ENCODE measurements at places on chromosomes 7 and 10. TPM values are rescaled to one million over a fixed set of nuclear protein-coding genes. Genes with fewer than 3 reads are reported as not detected.

GRCh38 chr10:73645251-73645650 is 4.0 kb upstream of the MYOZ1 start:
- H3K4me3 ChIP-seq = no peak overlapping the region
- H3K36me3 ChIP-seq = no peaks in the 10 kb centered on the region
- no peak for DNase-seq
- H3K27ac ChIP-seq = no peak overlapping the region
- peaks cover 2% of the 10 kb centered on the region for H3K4me1 ChIP-seq

The STOX1 gene
- 2.6 TPM for total RNA-seq

- DNase-seq = no peak
- peak overlapping the region; percentile 51 for H3K4me3 ChIP-seq
- H3K27me3 ChIP-seq = no peaks in the 10 kb centered on the region
- H3K4me1 ChIP-seq = peaks cover 35% of the 10 kb centered on the region
- H3K36me3 ChIP-seq = peaks cover 4% of the 10 kb centered on the region
- H3K27ac ChIP-seq = peak overlapping the region; percentile 93
These were observed 9.1 kb downstream of the AHR start for GRCh38 chr7:17307558-17307957.

DNA sequence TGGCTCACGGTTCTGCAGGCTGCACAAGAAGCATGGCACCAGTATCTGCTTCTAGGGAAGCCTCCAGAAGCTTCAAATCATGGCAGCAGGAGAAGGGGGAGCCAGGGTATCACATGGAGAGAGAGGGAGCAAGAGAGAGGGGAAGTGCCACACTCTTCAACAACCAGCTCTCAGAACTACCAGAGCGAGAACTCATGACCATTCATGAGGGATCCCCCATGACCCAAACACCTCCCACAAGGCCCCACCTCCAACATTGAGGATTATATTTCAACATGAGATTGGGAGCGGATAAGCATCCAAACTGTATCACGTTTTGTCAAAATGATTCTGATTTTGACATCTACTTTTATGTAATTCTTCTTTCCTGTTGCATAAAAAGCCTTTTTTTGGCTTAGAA is 38.5 kb downstream of the CREM start:
- no peaks in the 10 kb centered on the region for H3K4me1 ChIP-seq
- no peak for DNase-seq

DNA sequence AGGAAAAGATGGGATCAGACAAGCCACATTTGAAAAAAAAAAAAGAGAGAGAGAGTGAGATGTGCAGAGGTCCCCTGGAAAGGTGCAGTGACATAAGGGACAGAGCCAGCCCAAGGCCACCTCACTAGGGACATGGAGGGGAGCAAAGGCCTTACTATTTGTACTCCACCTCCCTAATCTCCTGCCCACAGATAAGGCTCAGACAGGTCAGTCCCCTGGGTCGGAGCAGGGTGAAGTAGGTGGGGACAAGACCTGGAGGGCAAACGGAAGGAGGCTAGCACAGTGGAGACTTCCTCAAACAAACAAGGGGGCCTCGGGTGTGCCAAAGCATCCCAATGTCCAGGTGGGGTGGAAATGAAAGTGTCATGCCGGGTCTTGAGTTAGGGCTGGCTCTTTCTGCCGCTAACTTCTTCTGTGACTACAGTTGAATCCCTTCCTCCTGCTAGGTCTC is 7.0 kb downstream of the PRF1 start:
- DNase-seq = no peak
- H3K36me3 ChIP-seq = no peaks in the 10 kb centered on the region
- no peak overlapping the region for H3K4me3 ChIP-seq
- no peak overlapping the region for H3K27ac ChIP-seq
- no peaks in the 10 kb centered on the region for H3K27me3 ChIP-seq

DNA sequence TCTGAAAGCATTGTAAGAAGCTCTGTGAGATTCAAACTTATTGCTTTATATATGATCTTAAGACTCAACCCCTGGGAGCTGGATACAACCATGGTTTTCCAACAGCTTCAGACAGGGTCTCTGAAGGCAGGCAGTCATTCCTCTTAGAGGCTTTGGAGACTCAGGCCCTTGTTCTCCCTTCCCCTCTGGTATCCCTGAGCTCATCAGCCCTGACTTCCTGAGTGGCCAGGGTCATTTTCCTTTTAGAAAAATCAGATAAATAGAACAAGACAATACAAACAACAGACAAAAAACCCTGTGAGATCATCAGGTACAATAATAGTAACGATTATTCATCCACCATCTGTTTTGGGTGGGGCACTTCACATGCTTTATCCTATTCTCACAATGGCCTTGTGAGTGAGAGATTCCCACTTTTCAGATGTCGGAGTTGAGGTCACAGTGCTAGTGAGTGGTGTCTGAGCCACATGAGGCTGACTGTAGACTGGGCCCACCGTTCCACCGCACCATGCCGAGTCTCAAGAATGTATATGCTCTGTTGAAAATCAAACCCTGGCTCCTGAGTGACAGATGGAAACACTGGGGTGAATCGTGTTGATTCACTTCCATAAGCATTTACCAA is 144.2 kb downstream of the CXCL12 start:
- no peaks in the 10 kb centered on the region for H3K27me3 ChIP-seq
- no peak overlapping the region for H3K27ac ChIP-seq
- H3K4me1 ChIP-seq = peaks cover 10% of the 10 kb centered on the region
- no peaks in the 10 kb centered on the region for H3K36me3 ChIP-seq

DNA sequence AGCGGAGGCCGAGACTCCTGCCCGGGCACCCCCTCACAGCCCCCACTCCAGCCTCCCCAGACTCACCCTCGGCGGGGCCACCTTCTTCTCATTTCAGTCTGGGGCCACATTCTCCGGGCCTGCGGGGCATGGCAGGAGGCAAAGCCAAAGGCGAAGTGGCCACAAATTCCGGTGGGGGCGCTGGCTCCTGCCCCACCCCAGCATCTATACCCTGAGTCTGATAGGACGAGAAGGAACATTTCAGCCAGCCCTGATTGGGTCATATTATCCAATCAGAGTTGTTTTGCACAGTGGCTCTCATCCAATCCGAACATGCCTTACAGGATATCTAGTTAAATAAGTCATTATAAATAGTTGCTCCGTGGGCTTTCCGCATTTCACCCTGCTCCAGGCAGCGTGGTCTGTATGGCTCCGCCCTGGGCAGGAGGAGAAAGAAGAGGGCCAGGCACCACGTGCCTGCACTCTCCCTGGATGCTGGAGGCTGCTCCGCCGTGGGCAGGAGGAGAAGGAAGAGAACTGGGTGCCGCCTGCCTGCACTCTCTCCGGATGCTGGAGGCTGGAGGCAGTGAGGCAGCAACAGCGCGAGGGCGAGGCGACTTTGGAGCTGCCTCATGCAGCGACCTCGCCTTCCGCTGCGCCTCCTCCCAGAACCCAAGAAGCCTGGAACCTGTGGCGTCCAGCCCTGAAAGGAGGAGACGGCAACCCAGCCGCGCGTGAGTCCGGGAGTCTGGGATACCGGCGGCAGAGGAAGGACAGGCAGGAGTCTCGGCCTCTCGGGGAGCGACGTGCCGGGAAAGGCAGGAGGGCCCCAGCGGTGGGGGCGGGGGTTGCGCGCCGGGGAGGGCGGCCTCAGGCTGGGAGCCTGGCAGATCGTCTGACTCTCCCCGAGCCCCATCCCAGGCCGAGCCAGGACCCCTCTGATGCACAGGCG is 162.9 kb downstream of the ZNF33B start:
- no peak for DNase-seq
- no peak overlapping the region for H3K4me3 ChIP-seq
- no peaks in the 10 kb centered on the region for H3K4me1 ChIP-seq
- H3K27ac ChIP-seq = no peak overlapping the region

DNA sequence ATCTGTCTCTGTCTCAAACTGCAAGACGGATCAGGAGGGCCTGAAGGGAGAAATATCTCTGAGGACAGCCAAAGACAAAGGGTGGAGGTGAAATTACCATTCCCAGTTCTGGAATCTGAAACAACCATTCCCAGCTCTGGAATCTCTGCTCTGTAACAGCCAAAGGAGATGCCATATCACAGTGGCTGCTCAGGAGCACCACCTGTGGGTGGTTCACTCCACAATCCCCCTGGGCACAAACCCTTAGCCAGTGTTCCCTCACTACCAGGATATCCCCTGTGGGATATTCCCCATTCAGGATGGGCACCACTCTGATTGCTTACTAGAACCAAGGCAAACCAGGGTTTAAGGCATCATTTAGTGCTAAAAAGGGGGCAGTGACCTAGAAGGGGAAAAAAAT is 199.0 kb downstream of the HTR7 start:
- no peaks in the 10 kb centered on the region for H3K27me3 ChIP-seq
- no peaks in the 10 kb centered on the region for H3K4me1 ChIP-seq
- no peak for DNase-seq
- H3K4me3 ChIP-seq = no peak overlapping the region
- H3K27ac ChIP-seq = no peak overlapping the region

GRCh38 chr7:14888962-14889361 is 13.6 kb downstream of the DGKB start:
- DNase-seq = no peak
- no peaks in the 10 kb centered on the region for H3K36me3 ChIP-seq
- no peaks in the 10 kb centered on the region for H3K27me3 ChIP-seq
- H3K4me3 ChIP-seq = no peak overlapping the region

GRCh38 chr7:35805876-35806275 is 5.0 kb downstream of the SEPTIN7 start:
- H3K27me3 ChIP-seq = no peaks in the 10 kb centered on the region
- H3K4me1 ChIP-seq = peaks cover 14% of the 10 kb centered on the region
- H3K4me3 ChIP-seq = no peak overlapping the region
- no peak overlapping the region for H3K27ac ChIP-seq
- no peaks in the 10 kb centered on the region for H3K36me3 ChIP-seq

DNA sequence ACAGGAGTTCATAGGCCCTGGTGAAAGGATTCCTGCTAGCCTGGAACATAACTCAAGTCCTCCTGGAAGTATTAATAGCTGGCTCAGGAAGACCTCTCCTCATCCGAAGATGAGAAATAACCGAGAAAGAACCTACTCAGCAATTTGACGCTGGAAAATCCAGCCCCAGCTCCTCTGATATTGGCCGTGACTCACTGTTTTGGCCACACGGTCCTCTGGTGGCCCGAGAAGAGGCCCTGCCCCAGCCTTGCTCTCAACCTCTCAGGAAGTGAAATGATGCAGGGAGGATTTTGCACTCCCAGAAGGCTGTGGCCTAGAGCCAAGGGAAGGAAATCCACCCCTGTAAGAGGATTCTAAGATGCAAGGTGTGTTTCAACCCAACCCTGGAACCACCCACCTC is 121.6 kb downstream of the MTPAP start:
- no peaks in the 10 kb centered on the region for H3K36me3 ChIP-seq
- no peak overlapping the region for H3K27ac ChIP-seq
- H3K4me3 ChIP-seq = no peak overlapping the region
- no peaks in the 10 kb centered on the region for H3K27me3 ChIP-seq
- no peak for DNase-seq
- no peaks in the 10 kb centered on the region for H3K4me1 ChIP-seq

GRCh38 chr7:82549616-82550285 is 106.2 kb upstream of the CACNA2D1 start:
- no peaks in the 10 kb centered on the region for H3K27me3 ChIP-seq
- H3K4me3 ChIP-seq = no peak overlapping the region
- no peaks in the 10 kb centered on the region for H3K4me1 ChIP-seq
- H3K36me3 ChIP-seq = no peaks in the 10 kb centered on the region
- H3K27ac ChIP-seq = no peak overlapping the region

The ASAH2 gene
- 1.0 TPM for total RNA-seq

DNA sequence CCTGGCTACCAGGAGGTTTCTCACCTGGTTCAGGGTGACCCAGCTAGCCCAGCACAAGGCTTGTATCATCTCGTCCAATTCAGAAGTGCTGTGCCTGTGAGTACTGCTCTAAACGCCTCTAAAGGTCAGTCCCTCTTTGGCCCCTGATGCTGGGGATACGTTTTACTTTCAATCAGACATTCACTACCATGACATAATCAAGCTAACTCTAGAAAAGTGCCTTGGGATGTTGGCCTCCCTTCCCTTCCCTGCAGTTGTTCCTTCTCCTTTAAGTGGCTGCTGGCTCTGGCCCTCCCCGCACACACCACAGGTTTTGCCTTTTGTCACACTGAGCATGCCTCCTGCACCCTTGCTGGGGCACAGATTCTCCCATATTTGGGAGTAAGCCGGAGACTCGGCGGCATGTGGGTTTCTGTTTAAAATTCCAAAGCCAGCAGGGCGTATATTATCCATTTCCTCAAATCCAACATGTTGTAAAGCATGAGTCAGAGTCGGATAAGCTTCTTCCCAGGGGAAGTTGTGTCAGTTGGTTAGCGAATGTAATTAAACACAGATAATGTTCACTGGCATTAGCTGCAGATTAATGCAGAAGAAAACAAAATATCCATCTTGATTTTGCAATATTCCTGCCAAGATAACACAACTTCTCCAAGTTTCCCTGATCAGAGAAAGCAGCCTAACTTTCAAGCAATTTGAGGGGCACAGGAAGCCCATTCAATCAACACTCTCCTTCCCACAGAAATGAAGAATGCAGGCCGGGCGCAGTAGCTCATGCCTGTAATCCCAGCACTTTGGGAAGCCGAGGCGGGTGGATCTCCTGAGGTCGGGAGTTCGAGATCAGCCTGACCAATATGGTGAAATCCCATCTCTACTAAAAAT is 31.8 kb upstream of the VCL start:
- H3K4me1 ChIP-seq = no peaks in the 10 kb centered on the region
- no peak overlapping the region for H3K4me3 ChIP-seq
- no peaks in the 10 kb centered on the region for H3K27me3 ChIP-seq
- peak overlapping the region; percentile 51 for H3K27ac ChIP-seq

The PRDX3 gene
- 247 TPM for total RNA-seq

DNA sequence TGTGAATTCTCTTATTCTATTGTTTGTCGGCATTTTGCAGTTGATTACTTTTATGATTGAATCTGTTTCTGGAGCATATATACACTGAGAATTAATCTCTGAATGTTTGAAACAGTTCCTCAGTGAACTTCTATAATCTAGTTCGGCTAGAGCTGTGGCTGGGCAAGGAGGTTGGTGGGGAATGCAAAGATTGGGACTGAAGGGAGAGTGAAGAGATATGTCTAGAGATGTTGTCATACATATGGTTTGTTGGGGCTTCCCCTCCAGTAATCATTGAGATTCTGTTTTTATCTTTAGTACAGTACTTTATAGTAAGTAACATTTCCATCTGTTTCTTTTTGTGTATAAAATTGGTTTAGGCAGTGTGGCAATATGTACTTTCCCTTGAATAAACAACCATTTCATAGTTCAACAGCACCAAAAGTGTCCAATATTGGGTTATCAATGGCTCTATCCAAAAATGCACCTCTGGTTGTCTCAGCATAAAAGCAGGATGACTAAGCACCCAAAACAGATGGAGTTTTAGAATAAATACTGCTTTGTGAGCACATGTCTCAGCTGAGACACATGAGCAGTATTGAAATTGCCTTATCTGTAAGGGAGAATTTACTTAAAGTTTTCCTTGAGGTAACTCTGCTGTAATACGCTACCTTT is 36.7 kb downstream of the WAC start:
- H3K27ac ChIP-seq = no peak overlapping the region
- H3K4me1 ChIP-seq = peaks cover 4% of the 10 kb centered on the region
- H3K27me3 ChIP-seq = no peaks in the 10 kb centered on the region

The AGMO gene
- total RNA-seq = 27.5 TPM

The PON3 gene
- total RNA-seq = 256 TPM

- H3K36me3 ChIP-seq = no peaks in the 10 kb centered on the region
- peak overlapping the region; percentile 3 for H3K4me3 ChIP-seq
- H3K27ac ChIP-seq = peak overlapping the region; percentile 33
- H3K27me3 ChIP-seq = no peaks in the 10 kb centered on the region
These were observed 2.1 kb downstream of the VSIR start for GRCh38 chr10:71771204-71771603.

GRCh38 chr10:131312478-131312836 is 936 bp upstream of the TCERG1L start:
- peak overlapping the region; percentile 43 for H3K4me3 ChIP-seq
- no peak overlapping the region for H3K27ac ChIP-seq
- H3K4me1 ChIP-seq = no peaks in the 10 kb centered on the region
- DNase-seq = no peak

All from liver (tissue), 10 donors.